ENCODE measurements at places on chromosomes 4 and X.

GRCh38 chrX:107551546-107551945 is 76.8 kb upstream of the PRPS1 start:
- DNase-seq = no peak

- DNase-seq = no peak
Observed at GRCh38 chr4:6337331-6337935, 67.8 kb downstream of the WFS1 start.

- DNase-seq = no peak
Observed at GRCh38 chrX:2638279-2638678, 52.8 kb upstream of the CD99 start.

GRCh38 chr4:69640289-69640688 is 847 bp upstream of the UGT2A2 start:
- no peak for DNase-seq

- DNase-seq = no peak
Observed at GRCh38 chr4:137754652-137755471, 222.6 kb upstream of the PCDH18 start.

DNA sequence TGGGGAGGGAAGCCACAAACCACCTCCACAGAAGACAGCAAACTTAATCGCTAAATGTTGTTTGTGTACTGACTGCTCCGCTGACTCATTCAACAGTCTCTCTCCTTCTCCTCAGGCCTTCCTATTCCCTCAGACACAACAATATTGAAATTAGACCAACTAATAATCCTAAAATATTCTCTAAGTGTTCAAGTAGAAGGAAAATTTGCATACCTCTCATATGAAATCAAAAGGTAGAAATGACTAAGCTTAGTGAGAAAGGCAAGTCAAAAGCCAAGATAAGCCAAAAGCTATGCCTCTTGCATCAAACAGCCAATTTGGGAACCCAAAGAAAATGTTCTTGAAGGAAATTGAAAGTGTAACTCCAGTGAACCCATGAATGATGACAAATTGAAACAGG is 75.7 kb upstream of the ARHGAP24 start:
- no peak for DNase-seq

GRCh38 chr4:72319601-72320021 is 249.4 kb downstream of the ADAMTS3 start:
- DNase-seq = no peak

- DNase-seq = no peak
Observed at GRCh38 chr4:66946761-66947160, 598.5 kb downstream of the CENPC start.

GRCh38 chrX:50698944-50699343 is 115.0 kb downstream of the SHROOM4 start:
- DNase-seq = no peak

- DNase-seq = no peak
Observed at GRCh38 chr4:130092187-130093015, 996.4 kb downstream of the C4orf33 start.

DNA sequence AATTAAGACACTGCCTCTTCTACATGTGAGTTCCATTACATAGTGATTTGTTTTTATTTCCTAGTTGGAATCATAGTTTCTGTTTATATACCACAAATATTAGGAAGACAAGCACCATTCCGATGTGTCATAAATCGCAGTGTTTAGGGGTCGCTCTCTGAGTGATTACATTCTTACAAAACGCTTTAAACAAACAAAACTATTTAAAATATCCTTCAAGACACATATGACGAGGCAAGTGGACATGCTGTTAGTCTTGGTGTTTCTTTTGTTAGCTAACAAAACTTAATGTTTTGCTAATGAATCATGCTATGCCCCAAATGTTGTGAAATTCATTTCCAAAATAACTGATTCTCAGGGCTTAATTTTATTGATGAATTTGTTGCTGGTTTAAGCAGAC is 1219.3 kb upstream of the PRKX start:
- DNase-seq = no peak

DNA sequence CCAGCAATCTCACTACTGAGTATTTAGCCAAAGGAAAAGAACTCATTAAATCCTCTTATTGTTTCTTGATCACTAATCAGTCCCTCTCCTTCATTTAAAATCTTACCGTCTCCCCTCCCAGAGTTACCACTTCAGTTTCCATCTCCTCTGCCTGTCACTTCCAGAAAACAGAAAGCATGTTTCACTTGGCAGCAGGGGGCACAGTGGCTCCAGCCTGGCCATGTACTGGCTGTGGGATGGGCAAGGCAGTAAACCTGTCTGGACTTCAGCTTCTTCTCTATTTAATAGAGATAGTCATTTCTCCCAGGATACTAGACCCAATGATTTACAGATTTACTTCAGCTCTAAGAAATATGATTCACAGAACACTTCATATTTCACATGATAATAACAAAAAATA is 63.2 kb downstream of the CD40LG start:
- peak; percentile 10 for DNase-seq

DNA sequence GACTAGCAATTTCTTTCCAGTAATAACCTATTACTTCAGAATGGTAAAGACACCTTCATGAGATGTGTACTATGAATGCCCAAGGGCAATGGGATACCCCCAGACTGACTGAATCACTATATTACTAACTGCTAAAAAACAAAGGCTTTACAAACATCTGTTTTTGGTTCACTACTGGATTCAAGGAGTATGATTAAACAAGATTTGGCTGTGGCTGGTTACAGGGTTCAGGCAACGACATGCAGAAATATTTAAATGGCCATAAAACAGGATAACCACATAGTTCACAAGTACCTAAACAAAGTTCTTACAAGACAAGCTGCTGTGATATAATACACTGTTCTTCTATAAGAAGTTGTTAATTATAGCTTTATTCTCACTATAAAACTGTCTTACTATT is 128.2 kb downstream of the FRYL start:
- DNase-seq = no peak

- no peak for DNase-seq
Observed at GRCh38 chr4:105952591-105952990, 57.3 kb downstream of the NPNT start.

DNA sequence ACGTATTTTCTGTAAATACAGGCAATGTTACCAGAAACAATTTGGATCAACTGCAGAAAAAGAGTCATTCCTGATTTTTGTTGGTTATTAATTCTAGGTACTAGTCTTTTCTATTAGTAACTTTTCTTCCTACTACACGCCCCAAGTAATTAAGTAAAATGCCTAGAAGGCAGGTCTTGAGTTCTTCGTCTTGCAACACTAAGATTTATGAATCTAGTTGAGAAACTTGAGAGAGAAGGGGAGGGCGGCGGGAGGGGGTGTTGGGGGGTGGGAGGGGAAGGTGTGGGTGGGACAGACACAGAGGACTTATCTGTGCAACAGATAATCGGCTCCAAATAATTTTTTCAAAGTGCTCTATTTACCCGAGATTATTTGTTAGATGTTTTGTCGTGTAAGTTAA is 3.0 kb downstream of the RAP2C start:
- DNase-seq = no peak

GRCh38 chr4:141102367-141102766 is 30.9 kb downstream of the RNF150 start:
- no peak for DNase-seq

- no peak for DNase-seq
Observed at GRCh38 chrX:7134981-7135380, 12.5 kb upstream of the STS start.

DNA sequence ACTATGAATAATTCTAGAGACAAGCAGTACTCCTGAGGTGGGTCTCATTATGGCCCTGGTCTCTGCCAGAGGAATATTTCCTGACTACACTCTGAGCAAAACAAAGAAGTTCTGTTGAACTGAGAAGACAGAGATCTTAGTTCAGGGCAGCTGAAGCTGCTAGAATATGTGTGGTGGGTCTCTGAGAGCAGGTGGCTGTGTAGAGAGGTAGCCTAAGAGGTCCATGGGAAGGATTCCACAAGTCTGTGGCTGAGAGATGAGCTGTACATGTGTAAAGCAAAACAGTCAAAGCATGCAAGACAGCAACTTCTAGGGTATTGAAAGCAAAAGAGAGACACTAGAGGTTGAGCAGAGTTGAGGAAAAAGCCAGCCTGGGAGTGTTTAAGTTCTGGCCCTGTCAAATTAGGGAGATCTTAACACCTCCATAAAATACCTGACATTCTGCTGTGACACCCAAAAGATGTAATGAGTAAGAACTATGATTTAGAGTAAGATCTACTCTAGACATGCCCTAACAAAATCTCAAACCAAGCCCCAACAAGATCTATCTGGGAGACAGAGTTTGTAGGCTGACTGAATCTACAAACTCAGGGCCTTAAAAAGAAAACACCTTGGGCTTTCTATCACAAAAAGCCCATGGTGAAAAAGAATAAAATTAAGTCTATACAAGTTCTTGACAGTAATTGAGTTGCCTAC is 274.4 kb downstream of the BANK1 start:
- DNase-seq = no peak

DNA sequence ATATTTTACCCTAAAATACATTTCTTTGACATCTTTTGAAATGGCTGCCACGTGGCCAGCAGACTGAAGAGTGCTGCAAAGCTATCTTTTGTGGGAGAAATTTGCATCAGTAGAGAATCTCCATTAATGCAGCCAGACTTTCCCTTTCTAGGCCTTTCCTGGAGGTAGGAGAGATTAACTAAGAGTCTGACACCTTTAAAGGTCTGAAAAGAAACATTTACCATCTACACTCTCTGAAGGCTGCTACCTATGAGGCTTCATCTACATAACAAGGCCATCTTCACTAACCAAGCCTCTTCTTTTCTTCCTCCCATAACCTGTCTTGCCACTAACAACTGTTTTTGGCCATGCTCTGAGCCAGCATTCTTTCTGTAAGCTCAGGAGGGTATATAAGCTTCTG is 17.8 kb upstream of the SPRY1 start:
- no peak for DNase-seq

- DNase-seq = no peak
Observed at GRCh38 chrX:111444881-111445280, 32.9 kb upstream of the DCX start.

DNA sequence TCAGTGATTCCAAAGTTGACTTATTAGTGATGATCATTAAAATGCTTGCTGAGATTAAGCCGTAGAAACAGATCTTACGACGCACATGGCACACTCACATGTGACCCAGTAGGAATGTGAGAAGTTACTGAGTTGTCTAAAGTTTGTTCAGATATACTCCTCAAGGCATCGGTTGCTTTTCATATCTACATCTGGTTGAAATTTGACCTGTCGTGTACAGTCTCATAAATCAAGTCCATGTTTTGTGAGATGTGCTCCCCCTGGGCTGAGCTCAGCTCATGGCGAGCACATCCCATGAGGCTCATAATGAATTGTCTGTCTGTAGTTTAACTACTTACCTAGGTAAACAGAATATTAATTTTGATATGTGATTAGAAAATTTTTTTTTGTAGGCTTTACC is 67.0 kb downstream of the TNIP2 start:
- no peak for DNase-seq

DNA sequence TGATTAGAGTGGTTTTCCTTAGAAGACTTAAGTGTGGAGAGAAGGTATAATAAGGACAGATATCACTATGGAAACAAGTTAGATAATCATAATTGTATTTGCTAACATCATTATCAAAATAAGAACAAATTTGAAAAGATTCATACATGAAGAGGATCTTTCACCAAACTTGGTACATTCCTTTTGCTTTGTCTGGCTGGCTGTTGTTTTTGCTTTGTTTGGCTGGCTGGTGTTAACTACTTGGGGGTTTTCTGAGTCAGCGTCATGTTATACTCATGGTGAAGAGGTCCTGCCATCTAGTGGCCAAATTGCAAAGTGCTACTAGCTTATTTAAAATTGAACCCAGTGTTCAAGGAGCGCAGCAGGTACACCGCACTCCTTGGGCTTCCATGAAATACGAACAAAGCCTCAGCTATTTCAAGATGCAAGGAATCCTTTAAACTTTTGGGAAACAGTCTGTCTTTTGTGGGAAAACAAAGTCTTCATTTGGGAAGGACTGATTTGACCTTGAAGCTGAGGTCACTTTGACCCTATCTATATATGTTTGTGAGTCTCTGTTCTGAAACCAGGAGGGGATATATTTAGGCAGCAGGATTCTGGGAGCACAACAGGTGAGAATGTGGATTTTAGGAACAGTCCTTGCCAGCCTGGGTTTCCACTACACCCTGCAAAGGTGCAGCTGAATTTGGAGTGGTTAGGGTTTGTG is 129.7 kb downstream of the PLS3 start:
- peak; percentile 71 for DNase-seq

- no peak for DNase-seq
Observed at GRCh38 chr4:24001486-24002329, 111.9 kb upstream of the PPARGC1A start.

Measured in NCI-H345 (cell line).